Right renal cortex interstitium (tissue), 3 donors: ENCODE measurements at places on chromosomes 5 and 9. TPM values are rescaled to one million over a fixed set of nuclear protein-coding genes. Genes with fewer than 3 reads are reported as not detected.

GRCh38 chr5:96967400-96967799 is 31.5 kb downstream of the LNPEP start:
- DNase-seq = no peak

DNA sequence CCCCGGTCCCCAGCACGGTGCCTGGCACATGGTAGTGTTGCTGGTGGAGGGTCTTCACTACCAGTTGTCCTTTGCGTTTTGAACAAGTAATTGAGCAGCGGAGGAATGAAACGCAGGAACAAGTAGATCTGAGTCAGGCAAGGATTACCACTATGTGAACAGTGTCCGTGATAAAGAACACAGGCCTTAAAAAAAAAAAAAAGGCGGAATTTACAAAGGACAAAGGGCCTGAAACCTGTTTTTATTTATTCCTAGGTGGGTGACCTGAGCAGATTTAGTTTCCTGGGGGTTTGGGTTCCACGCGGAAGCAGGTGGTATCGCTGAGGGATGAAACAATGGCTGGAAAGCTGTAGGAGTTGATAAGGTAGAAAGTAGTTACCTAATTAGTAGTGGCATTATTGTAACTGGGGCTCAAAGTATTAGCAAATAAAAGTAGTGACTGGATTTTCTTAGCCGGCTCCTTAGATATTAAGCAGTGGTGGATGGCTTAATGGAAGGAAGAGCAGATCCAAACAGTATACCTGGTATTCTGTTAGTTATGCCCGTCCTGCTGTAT is 1.1 kb downstream of the RUSC2 start:
- no peak for DNase-seq

DNA sequence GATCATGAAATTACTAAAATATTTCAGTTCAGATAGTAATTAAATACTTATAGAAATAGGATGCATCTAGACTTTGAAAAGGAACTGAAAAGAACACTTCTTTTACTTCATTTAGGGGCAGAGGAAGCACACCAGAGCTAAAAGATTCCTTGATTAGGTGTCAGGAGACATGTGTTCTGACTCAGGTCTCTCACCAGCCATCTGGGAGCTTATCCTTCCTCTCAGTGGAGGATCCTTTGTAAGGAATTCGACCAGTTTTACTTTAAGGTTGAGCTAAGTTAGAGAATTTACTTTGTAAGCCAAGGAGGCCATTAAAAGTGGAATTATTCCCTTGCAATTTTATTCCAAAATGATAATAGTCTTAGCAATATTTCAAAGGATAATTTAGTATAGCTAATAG is 16.7 kb downstream of the VCAN start:
- no peak for DNase-seq

DNA sequence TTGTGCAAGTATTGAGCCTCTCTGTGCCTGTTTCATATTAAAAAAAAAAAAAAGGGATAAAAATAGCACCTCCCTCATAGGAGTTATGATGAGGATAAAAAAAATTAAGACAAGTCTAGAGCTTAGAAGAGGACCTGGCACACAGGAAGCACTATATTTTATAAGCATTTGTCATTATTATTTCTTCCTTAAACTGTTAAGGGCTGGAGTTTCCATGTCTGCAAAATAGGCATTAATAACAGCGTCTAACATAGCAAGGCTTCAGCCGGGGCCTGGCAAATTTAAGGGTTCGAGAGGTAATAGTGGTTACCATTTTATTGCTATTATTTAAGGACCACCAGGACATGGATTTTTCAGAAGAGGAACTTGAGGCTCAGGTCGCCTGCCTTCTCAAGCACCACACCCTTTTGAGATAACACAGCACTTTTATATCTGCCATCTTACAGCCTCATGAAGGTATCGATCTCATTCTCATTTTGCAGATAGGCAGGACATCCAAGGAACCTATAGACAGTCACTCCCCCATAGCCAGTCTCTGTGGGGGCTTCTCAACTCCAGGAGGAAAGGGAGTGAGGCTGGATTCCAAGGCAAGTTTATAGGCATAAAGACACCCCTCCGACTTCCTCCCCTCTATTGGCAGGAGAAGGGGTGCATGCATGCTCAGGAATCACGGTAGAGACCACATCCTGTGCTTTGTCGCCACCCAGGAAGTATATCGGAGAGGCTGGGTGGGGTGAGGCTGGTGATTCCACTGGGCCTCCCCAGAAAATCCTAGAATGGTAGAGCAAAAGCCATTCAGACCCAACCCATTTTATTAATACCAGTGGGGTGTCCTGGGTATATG is 2.4 kb downstream of the ANXA6 start:
- no peak for DNase-seq

DNA sequence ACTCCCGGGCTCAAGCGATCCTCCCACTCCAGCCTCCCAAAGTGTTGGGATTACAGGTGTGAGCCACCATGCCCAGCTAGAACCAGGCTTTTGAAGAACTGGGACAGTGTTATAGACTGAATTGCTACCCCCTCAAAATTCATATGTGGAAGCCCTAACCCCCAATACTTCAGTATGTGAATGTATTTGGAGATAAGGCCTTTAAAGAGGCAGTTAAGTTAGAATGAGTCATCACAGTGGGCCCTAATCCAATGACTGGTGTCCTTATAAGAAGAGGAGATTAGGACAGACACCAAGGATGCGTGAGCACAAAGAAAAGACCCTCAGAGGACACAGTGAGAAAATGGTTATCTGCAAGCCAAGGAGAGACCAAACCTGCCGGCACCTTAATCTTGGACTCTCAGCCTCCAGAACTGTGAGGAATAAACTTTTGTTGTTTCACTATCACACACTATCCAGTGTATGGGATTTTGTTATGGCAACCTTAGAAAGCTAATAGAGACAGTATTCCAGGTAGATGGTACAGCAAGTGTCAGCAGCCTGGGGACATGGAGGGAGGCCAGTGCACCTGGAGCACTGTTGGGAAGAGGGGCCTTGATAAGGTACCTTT is 31.4 kb upstream of the ERGIC1 start:
- no peak for DNase-seq

- DNase-seq = no peak
Observed at GRCh38 chr5:158751961-158752655, 347.6 kb downstream of the EBF1 start.

- DNase-seq = no peak
Observed at GRCh38 chr5:36701085-36701698, 94.8 kb downstream of the SLC1A3 start.

The GPR151 gene
- polyA plus RNA-seq = not detected
